Suprapubic skin (tissue), 4 donors: ENCODE measurements at places on chromosomes 3 and 15.

GRCh38 chr3:71066849-71067261, 516.7 kb downstream of the FOXP1 start:
- DNase-seq, result no peak
- no peak overlapping the region for H3K27ac ChIP-seq
- H3K27me3 ChIP-seq, result no peaks in the 10 kb centered on the region
- H3K4me1 ChIP-seq, result peaks cover 65% of the 10 kb centered on the region
- no peaks in the 10 kb centered on the region for H3K36me3 ChIP-seq

- H3K4me3 ChIP-seq, result peak overlapping the region; percentile 74
- DNase-seq, result no peak
Measured at GRCh38 chr15:64774037-64774628, 1.3 kb downstream of the RBPMS2 start.

- no peaks in the 10 kb centered on the region for H3K4me1 ChIP-seq
- DNase-seq, result no peak
- H3K27ac ChIP-seq, result no peak overlapping the region
- H3K27me3 ChIP-seq, result no peaks in the 10 kb centered on the region
- H3K36me3 ChIP-seq, result no peaks in the 10 kb centered on the region
Measured at GRCh38 chr3:176789281-176789705, 408.0 kb downstream of the TBL1XR1 start.

GRCh38 chr3:67017211-67017610, 19.1 kb downstream of the KBTBD8 start:
- H3K36me3 ChIP-seq, result no peaks in the 10 kb centered on the region
- DNase-seq, result no peak
- no peaks in the 10 kb centered on the region for H3K27me3 ChIP-seq
- H3K4me1 ChIP-seq, result peaks cover 4% of the 10 kb centered on the region
- no peak overlapping the region for H3K27ac ChIP-seq

- no peaks in the 10 kb centered on the region for H3K36me3 ChIP-seq
- H3K4me3 ChIP-seq, result no peak overlapping the region
- no peak for DNase-seq
- no peak overlapping the region for H3K27ac ChIP-seq
Measured at GRCh38 chr3:18428991-18429745, 4.0 kb upstream of the SATB1 start.

GRCh38 chr15:96333131-96334016, 2.9 kb downstream of the NR2F2 start:
- peak; percentile 71 for DNase-seq
- H3K27ac ChIP-seq, result peak overlapping the region; percentile 85
- H3K4me3 ChIP-seq, result peak overlapping the region; percentile 71
- H3K4me1 ChIP-seq, result peaks cover 44% of the 10 kb centered on the region
- peaks cover 41% of the 10 kb centered on the region for H3K27me3 ChIP-seq

- H3K4me3 ChIP-seq, result no peak overlapping the region
- no peaks in the 10 kb centered on the region for H3K36me3 ChIP-seq
- no peak overlapping the region for H3K27ac ChIP-seq
- no peaks in the 10 kb centered on the region for H3K4me1 ChIP-seq
Measured at GRCh38 chr15:65346856-65347598, 30.8 kb downstream of the IGDCC3 start.

DNA sequence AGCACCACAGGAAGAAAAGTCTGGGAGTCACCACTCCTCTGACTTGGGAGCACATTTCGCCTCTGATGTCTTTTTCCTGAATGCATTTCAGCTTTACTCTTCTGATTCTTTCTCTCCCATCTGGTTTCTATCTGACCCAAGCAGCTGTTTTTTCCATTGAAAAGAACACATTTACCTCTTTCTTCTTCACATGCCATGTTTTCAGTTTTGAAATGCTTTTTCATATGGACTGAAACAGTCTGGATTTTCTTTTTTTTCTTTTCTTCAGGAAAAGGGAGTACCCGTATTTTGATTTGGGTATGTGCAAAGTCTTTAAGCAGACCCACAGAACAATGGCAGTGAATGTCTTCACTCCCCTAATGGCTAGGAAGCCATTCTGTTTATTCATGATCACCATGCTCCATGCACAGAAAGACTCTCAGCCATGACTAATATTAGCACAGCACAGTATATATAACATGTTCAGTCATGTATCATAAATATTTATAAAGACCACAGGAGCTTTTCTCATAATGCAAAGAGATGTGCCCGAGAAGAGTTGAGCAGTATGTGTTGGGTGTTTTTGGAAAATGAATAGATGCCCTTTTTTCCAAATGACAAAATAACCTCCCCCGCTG, 82.7 kb upstream of the LRIG1 start:
- H3K36me3 ChIP-seq, result no peaks in the 10 kb centered on the region
- H3K27me3 ChIP-seq, result no peaks in the 10 kb centered on the region
- no peak overlapping the region for H3K4me3 ChIP-seq
- H3K4me1 ChIP-seq, result peaks cover 8% of the 10 kb centered on the region

GRCh38 chr3:142436951-142437585, 10.8 kb downstream of the XRN1 start:
- no peaks in the 10 kb centered on the region for H3K27me3 ChIP-seq
- no peak overlapping the region for H3K27ac ChIP-seq
- no peak for DNase-seq
- peaks cover 16% of the 10 kb centered on the region for H3K4me1 ChIP-seq
- H3K4me3 ChIP-seq, result no peak overlapping the region
- H3K36me3 ChIP-seq, result peaks cover 13% of the 10 kb centered on the region

GRCh38 chr3:196517162-196517800, 2.1 kb upstream of the SMCO1 start:
- no peak overlapping the region for H3K27ac ChIP-seq
- H3K4me1 ChIP-seq, result no peaks in the 10 kb centered on the region
- H3K27me3 ChIP-seq, result no peaks in the 10 kb centered on the region

DNA sequence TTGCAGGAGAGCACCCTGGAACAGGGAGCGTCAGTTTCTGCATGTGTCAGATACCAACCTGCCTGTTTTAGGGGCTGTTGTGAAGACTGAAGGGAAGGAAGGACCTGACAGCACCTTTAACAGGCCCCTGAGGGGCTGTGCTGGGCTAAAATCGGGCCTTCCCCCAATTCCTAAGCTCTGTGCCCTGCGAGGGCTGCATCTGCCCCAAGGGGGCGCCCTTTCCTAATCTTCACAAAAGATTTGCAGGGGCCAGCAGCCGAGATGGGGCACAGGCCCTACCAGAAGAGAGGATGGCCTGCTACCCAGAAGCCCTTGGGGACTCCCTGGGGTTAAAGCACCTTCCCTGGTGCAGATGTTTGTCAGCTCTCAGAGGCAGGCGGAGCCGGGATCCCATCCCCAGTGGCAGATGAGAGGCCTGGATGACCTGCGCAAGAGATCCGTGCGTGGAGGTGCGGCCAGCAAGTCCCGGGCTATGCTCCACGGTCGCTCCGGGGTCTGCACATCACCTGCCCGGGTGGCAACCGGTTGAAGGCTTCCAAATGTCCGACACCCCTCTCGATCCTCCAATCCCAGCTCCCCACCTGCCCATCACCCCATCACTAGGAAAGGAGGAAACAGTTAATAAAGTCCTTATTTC, 53.6 kb downstream of the RHCG start:
- H3K27ac ChIP-seq, result no peak overlapping the region
- no peaks in the 10 kb centered on the region for H3K36me3 ChIP-seq
- no peak overlapping the region for H3K4me3 ChIP-seq
- H3K27me3 ChIP-seq, result peaks cover 66% of the 10 kb centered on the region

DNA sequence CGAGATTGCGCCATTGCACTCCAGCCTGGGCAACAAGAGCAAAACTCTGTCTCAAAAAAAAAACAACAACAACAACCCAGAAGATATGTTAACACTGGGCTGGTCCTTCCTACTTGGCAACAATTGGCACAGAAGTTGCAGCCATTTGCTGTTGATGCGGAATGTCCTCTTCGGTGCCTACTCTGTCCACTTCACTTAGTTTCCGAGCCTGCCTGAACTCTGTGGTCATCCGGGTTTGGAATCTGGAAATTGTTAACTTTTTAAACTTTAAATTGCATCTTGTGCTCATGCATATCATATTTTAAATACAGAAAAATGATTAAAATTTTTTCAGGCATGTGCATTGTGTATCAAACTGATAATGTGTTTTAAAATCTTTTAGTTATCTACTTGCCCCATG, 81.5 kb downstream of the FNDC3B start:
- peaks cover 8% of the 10 kb centered on the region for H3K36me3 ChIP-seq
- H3K4me1 ChIP-seq, result peaks cover 22% of the 10 kb centered on the region
- DNase-seq, result no peak
- no peaks in the 10 kb centered on the region for H3K27me3 ChIP-seq

DNA sequence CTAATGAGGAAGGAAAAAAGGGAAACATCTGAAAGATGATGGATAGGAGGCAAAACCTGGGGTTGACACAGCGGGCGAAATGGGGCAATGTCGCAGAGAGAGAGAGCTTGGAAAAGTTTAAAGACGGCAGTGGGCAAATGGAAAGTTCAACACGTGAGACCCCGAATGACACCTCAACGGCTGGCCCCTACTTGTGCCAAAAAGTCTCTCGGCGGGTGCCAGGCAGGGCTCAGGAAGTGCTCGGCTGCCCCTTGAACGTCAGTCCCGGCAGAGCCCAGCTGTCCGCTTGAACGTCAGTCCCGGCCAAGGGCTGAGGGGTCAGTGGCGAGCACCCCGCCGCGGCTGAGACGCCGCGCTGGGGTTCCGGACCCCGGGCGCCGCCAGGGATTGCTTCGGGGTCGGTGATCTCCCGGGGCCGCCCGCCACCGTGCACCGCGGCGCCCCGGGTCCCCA, 658 bp downstream of the EOGT start:
- peaks cover 25% of the 10 kb centered on the region for H3K4me1 ChIP-seq
- H3K4me3 ChIP-seq, result peak overlapping the region; percentile 61
- DNase-seq, result peak; percentile 85
- no peaks in the 10 kb centered on the region for H3K27me3 ChIP-seq
- H3K36me3 ChIP-seq, result peaks cover 3% of the 10 kb centered on the region
- H3K27ac ChIP-seq, result peak overlapping the region; percentile 92

GRCh38 chr15:68574629-68575028, 4.2 kb upstream of the CORO2B start:
- no peak overlapping the region for H3K27ac ChIP-seq
- peaks cover 27% of the 10 kb centered on the region for H3K4me1 ChIP-seq
- no peak overlapping the region for H3K4me3 ChIP-seq
- DNase-seq, result no peak
- no peaks in the 10 kb centered on the region for H3K36me3 ChIP-seq

DNA sequence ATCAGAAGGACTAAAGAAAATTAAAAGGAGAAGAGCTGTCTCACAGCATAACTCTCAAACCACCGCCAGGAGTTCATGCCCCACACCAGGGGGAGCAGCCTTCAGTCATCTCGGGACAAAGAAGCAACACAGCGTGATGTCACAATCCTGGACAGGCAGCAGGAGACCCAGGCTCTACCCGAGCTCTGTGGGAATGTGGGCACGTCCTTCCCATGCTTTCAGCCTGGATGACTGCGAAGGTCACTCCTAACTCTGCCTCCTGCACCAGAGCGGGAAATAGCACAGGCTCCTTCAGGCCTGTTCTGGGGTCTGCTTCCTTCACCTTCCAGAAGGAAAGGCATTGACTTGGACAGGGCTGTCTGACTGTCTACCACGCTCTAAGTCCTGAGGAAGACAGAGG, 31.3 kb downstream of the NOX5 start:
- no peak for DNase-seq
- no peaks in the 10 kb centered on the region for H3K36me3 ChIP-seq
- H3K4me1 ChIP-seq, result peaks cover 9% of the 10 kb centered on the region
- H3K27ac ChIP-seq, result no peak overlapping the region

GRCh38 chr3:5144316-5144994, 22.4 kb downstream of the ARL8B start:
- H3K36me3 ChIP-seq, result no peaks in the 10 kb centered on the region
- H3K27ac ChIP-seq, result no peak overlapping the region
- H3K27me3 ChIP-seq, result no peaks in the 10 kb centered on the region
- H3K4me1 ChIP-seq, result peaks cover 55% of the 10 kb centered on the region
- no peak overlapping the region for H3K4me3 ChIP-seq

- no peak for DNase-seq
- H3K4me1 ChIP-seq, result no peaks in the 10 kb centered on the region
- no peaks in the 10 kb centered on the region for H3K36me3 ChIP-seq
- no peak within 1 kb of the TSS for H3K4me3 ChIP-seq
- no peak within 1 kb of the TSS for H3K27ac ChIP-seq
Measured at GRCh38 chr3:8733332-8734094, at the start of gene CAV3. CAV3 (plus strand) TSS chr3:8733802; CDS start chr3:8733877, 75 bp downstream.

- H3K27me3 ChIP-seq, result no peaks in the 10 kb centered on the region
- no peak for DNase-seq
- H3K4me1 ChIP-seq, result no peaks in the 10 kb centered on the region
- no peak overlapping the region for H3K4me3 ChIP-seq
- no peaks in the 10 kb centered on the region for H3K36me3 ChIP-seq
- H3K27ac ChIP-seq, result no peak overlapping the region
Measured at GRCh38 chr3:73315706-73316105, 254.2 kb downstream of the EBLN2 start.

- H3K4me1 ChIP-seq, result peaks cover 28% of the 10 kb centered on the region
- no peaks in the 10 kb centered on the region for H3K27me3 ChIP-seq
- H3K27ac ChIP-seq, result no peak overlapping the region
Measured at GRCh38 chr3:48894516-48894915, 4.2 kb downstream of the SLC25A20 start.

DNA sequence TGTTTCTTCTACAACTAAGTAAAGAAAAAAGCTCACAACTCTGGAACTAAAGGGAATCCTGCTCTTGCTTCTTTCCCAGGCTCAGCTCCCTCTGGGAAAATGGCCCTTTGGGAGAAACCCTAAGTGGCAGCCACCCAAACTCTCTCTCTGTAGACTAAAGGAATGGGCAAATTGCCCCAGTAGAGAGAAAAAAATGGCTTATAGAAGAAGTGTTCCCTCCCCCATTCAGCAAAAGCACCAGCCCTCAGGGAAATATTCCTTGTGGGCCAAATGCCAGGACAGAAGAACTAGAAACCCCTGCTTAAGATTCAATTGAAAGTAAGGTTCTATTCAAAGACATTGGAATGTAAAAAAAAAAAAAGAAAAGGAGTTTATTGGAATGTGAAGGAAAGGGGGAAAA, 603.7 kb upstream of the ALCAM start:
- DNase-seq, result no peak
- no peak overlapping the region for H3K4me3 ChIP-seq
- no peak overlapping the region for H3K27ac ChIP-seq
- H3K36me3 ChIP-seq, result no peaks in the 10 kb centered on the region

- DNase-seq, result peak; percentile 47
- no peaks in the 10 kb centered on the region for H3K36me3 ChIP-seq
- H3K4me3 ChIP-seq, result no peak overlapping the region
Measured at GRCh38 chr15:89500397-89501270, 4.3 kb upstream of the RHCG start.

DNA sequence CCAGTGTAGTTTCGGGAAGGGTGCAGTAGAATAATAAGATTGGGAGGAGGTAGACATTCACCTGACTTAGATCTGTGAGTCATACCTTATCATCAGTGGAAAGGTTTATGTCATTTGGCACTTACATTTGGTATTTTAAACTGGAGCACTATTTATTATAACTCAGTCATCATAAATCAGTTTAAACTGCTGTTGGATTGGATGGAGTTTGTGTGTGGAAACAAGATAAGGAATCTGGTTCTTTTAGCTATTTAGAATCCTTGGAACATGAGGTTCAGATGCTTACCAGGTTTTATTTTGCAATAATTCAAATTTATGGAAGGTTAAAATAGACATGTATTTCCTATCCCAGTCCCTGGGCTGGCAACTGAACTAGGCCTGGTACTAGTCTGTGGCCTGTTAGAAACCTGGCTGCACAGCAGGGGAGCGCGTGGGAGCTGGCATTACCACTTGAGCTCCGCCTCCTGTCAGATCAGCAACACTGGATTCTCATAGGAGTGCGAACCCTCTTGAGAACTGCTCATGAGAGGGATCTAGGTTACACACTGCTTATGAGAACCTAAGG, 34.5 kb downstream of the ZFAND6 start:
- H3K27ac ChIP-seq, result no peak overlapping the region
- no peak overlapping the region for H3K4me3 ChIP-seq
- H3K4me1 ChIP-seq, result peaks cover 34% of the 10 kb centered on the region
- H3K27me3 ChIP-seq, result no peaks in the 10 kb centered on the region
- no peak for DNase-seq

- no peak overlapping the region for H3K4me3 ChIP-seq
- H3K27ac ChIP-seq, result peak overlapping the region; percentile 53
- H3K4me1 ChIP-seq, result peaks cover 10% of the 10 kb centered on the region
- no peaks in the 10 kb centered on the region for H3K27me3 ChIP-seq
Measured at GRCh38 chr3:43019006-43019809, 40.1 kb downstream of the GASK1A start.
